ENCODE measurements at places on chromosomes 16 and 17. TPM values are rescaled to one million over a fixed set of nuclear protein-coding genes. Genes with fewer than 3 reads are reported as not detected.

DNA sequence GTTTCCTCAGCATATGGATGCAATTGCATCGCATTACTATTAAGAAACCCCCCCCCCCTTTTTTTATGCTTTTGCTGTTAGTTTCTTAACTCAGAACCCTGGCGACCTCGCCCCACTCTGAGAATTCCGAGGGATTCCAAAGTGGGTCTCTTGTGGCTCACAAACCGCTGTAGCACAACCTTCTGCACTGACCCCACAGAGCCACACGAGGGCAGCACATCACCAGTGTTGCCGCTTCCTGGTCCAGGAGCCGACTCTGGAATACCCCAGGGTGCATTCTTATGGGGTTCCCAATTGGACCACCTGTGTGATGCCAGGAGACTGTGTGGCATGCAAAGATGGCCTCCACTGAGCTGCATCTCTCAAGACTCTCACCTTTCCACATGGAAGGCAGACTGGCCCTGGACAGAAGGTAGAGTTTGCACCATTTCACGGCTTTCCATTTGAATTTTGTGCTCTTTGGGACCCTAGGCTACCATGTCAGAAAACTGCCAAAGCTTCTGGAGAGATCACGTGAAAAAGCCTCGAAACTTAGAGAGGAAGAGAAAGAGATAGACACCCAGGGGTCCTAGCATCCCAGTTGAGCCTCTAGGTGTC, 432.7 kb upstream of the ASIC2 start:
- DNase-seq: no peak

GRCh38 chr16:86088287-86088686, 189.3 kb downstream of the IRF8 start:
- DNase-seq: no peak

DNA sequence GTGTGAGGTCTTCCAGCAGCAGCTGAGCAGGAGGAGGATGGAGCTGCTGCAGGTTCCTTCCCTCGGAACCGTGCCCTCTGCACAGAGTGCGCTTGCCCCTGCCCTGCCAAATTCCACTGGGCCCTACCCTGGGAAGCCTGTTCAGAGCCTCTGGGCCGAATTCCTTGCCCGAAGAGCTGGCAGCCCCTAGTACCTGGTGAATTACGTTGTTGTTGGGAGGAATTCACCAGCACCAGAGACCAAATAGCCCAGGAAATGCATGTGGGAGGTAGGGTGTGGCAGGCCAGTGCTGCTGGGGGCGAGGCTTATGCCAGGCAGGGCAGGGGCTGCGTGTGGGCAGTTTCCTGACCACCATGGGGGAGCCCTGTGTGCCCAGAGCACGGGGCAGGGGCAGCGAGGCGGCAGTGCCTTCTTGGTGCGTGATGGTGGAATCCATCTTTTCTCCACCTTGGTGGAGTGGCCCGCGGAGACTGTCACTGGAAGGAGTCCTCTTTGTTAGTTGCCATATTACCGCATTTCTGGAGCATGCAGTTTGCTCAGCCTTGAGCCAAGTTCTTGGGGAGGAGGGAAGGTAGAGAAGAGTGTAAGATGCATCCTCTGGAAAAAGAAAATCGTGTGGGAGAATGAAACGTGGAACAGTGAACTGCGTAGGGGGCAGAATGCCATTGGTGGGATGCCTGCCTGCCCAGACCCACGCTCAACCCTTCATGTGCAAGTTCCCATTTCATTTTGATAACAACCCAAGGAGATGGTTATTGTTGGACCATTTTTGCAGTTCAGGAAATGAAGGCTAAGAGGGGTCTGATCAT, 2.3 kb downstream of the MRC2 start:
- no peak for DNase-seq

GRCh38 chr16:89863741-89864526, 9.5 kb upstream of the TCF25 start:
- no peak for DNase-seq

TRPV3 gene
- total RNA-seq: 3.4 TPM
